ENCODE measurements at places on chromosomes 12 and 14. TPM values are rescaled to one million over a fixed set of nuclear protein-coding genes. Genes with fewer than 3 reads are reported as not detected.

C12orf56 gene
- total RNA-seq, result 1.3 TPM

GPR135 gene
- 6.0 TPM for total RNA-seq

P2RX7 gene
- total RNA-seq, result 8.7 TPM

PIWIL1 gene
- total RNA-seq, result 1.3 TPM

DBX2 gene
- 5.0 TPM for total RNA-seq

MSI1 gene
- total RNA-seq, result 10.7 TPM

DNA sequence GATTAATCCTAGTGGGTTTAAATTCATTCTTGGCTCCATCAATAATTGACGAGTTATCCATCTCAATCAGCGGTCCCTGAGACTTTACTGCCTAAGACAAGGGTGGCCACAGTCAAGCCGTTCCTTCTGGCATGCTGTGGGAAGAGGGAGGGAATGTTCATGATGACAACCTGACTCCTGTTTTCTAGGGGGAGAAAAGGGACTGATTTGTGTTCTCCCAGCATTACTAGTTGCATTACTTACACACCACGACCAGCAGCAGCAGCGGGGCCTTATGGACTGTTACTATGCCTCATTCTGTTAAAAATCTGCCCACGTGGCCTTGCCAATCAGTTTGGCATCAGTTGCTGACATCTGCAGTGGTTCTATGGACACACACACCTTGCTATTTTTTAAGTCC, 29.9 kb downstream of the PLEKHG7 start:
- DNase-seq, result no peak

DNA sequence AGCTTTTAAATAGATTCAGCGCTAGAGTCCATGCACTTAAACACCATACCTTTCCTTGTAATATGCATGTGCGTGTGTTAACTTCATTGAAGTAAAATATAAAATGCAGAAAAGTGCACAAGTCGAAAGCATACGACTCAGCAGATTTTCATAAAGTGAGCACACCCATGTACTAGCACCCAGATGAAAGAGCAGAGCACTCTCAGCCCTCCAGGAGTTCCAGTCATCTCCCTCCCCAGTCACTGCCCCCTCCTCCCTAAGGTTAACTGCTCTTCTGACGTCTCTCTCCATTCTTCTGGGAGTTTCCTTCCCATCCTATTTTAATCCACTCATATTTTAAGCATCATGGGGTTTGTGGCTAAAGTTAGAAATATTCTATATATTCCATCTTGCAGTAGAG, 20.2 kb downstream of the RDH12 start:
- no peak for DNase-seq

GRCh38 chr12:10861366-10861765, 12.1 kb upstream of the PRR4 start:
- DNase-seq, result no peak

DNA sequence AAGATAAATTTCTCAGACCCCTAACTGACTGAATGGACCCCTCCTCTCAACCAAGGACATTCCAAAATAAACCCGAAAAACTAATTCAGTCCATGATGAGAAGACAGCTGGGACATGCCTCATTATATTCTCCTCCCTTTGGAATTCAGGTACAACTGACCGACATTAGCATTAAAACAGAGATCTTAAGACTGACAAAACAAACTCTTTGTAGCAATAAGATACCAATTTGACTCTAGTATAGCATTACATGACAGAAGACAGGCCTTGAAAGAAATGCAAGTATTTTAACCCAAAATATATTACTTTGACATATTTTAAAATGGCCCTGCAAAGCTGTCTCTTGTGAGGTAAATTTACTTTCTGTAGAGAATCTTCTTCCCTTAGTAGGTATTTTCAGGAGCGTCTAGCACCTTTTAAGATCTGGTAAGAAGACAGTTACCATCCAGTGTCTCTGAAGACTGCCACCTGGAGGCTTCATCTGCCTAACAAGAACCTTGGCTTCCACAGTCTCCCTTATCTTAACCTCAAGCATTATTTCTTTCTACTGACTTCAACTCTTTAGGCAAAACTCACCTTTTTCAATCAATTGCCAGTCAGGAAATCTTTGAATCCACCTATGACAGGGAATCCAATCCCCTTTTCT, 957.5 kb downstream of the SLC6A15 start:
- DNase-seq, result no peak

DNA sequence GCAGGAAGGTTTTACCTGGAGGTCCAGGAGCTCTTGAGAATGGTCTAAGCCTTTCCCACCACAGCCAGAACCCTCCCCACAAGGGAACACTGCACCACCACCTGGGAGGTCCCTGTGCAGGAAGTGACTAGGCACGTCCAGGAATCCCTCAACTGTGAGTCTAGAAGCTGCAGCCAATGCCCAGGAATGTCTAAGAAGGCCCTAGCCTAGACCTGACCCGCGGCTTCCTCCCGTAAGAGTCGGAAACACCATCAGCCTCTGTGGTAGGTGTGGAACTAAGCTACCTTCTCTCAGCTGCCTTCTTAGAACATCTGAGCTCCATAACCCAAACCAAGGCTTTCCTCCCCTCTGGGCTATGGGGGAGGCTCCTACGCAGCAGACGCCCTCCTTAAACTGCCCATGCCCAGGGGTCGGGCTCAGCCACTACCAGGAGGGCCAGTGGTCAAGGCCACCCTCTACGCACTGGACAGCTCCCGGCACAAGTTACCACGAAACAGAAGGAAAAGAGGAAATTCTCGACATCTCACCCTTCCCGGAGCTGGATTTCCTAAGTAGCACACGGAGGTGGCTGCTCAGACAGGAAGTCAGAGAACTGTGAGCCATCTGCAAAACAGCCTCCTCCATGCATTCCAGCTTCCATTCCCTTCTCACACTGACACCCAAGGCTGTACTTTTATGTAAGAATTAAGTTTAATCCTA, 25.5 kb downstream of the ZFYVE21 start:
- DNase-seq, result no peak
